ENCODE measurements at places on chromosomes 2 and 18.

GRCh38 chr2:119005051-119005450, 63.1 kb downstream of the MARCO start:
- no peak for DNase-seq

DNA sequence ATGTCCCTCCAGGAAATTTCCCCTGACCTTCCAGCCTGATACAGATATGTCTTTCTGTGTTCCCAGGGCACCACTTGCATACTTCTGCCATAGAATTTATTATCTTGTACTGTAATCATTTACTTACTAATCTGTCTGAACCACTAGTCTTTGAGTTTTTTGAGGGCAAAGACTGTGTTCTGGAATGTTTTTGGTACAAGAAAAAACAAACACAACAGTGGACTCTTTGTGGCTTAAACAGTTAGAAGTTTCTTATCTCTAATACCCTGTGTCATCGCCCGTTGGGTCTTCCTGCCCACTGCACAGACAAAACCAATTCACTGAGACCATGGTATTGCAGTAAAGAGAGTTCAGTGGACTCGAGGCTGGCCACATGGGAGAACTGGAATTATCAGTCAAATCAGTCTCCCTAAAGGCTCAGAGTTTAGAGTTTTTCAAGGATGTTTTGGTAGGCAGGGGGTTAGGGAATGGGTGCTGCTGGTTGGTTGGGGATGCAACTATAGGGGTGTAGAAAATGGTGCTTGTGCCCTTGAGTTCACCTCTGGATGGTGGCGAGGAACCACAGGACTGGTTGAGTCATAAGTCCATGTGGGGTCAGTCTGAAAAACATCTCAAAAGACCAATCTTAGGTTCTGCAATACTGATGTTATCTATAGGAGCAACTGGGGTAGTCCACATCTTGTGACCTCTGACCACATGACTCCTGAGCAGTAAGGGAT, 20.3 kb downstream of the RALB start:
- DNase-seq, result no peak

- DNase-seq, result no peak
Observed at GRCh38 chr2:95525294-95526035, 40.9 kb upstream of the TRIM43B start.

DNA sequence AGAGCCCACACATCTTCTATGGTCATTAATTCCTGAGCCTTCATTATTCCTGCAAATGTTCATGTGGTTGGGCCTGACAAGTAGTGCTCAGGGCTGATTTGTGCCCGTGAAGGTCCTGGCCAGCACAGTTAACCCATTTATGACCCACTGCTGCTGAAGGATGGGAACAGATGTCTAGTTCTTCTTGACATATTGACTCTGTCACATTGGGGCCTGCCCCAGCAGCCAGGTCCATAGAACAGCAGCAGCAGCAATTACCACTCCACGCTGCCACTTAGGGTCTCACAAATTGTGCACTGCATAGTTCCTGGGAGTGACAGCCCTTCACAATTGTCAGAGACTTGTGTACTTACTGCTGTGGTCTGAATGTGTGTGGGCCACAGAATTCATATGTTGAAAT, 442.3 kb upstream of the RGPD4 start:
- DNase-seq, result no peak

- no peak for DNase-seq
Observed at GRCh38 chr2:45944074-45944473, 292.6 kb downstream of the PRKCE start.

DNA sequence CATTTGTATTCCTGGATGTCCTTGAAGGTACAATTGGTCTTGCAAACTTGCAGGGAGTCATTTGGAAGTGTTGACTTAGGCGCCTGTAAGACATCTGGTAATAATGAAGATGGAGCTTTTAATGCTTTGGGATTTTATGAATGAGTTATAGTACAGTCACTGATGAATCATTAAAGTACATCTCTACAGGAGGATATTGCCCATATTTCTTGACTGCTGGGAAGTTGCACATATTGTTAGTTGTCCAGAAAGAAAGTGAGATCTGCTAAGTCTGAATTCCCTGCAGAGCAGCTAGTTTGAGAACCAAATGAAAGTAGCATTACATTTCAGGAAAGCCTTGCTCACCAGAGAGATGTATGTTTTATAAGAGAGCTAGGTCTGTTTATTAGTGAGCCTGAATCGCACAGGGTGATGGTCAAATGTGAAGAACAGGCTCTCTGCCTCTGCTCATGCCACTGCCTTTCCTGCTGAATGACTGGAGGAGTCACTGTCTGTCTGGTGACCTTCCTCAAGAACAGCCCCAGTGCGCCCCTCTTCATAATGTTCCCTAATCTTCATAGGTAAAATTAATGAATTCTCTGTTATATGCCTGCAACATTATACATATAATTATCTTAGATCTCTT, 138.9 kb upstream of the KLHL14 start:
- no peak for DNase-seq

DNA sequence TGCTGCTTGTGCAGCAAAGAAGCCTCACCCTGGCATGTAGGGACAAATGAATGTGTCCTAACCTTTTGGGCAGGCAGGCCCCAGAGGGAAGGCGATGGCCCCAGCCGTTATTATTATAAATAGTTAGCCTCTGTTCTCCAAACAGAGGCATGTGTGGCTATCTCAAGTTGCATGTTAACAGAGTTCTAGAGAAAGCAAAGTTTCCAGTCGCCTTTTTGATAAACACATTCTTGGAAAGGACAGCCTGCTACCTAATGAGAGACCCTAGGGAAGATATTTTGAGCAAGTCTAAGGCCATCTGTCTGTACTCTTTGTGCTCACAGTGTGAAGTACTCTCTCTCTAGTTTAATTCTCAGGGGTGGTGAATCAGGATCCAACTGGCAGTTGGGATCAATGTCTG, 97.4 kb upstream of the FHL2 start:
- DNase-seq, result no peak

DNA sequence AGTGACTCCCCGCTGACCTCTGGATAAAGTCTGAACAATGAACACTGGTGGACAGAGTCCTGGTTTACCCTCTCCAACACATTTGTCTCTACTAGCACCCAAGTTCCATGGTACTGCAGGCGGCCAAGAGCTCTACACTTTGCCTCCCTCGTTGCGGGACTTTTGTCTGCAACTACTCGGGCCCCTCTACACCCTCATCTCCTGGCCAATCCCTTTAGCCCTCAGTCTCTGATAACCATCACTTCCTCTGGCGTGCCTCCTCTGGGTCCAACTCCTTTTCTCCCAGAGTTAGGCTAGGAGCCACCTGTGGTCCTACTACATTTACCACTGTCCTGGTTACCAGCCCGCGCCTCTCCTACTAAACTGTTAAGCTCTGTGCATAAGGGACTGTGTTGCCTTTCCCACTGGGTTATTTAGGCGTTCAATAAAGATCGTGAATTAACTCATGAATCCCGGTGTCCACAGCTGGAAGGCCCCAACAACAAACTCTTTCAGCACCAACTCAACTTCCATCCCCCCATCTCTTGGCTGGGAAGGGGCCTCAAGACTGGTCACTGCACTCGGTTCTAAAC, 757 bp downstream of the HDHD2 start:
- no peak for DNase-seq

GRCh38 chr2:113324684-113325160, 46.0 kb upstream of the PAX8 start:
- DNase-seq, result no peak

DNA sequence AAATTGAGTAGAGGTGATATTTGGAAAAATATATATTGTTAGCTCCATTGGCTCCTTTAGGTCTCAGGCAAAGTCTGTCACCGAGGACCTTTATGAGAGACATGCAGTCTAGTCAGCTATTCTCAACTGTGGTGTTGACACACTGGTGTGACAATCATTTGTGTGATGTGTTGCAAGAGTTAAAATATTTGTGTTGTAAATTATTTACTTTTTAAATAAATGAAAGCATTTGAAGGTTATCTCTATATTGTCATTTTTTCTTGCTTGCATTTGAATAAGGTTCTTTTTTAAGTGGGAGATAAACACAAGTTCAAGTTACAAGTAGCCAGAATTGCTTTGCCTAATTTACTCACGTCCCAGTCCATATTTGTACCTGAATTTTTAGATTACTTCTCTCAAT, 4.3 kb downstream of the REL start:
- DNase-seq, result no peak

All from stimulated activated CD4-positive, alpha-beta T cell treated with anti-CD3 and anti-CD28 coated beads, Interleukin-15, amount 100 ng/mL, for 1 hour (primary cell).